ENCODE measurements at places on chromosomes 11 and 22.

- DNase-seq: no peak
These were observed 48.3 kb downstream of the RRAS2 start for GRCh38 chr11:14310679-14311078.

DNA sequence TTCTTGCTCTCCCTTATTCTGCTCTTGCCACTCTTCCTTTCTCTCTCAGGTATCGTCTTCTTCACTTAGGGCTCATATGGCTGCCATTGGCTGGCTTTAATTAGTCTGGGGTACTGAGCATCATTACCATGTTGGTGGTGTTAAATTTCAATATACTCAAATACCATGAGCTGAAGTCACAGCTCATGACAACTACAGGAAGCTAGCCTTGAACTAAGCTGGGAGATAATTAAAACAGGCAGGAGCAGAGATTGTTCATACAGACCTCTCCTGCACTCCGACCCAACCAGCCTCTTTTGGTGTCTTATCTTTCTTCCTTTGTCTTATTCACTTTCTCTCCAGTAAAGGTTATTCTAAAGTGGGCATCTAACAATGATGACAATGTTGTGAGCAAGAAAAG lies 130.9 kb upstream of the BLID start:
- DNase-seq: no peak

GRCh38 chr11:13321431-13321830 lies 43.8 kb downstream of the BMAL1 start:
- no peak for DNase-seq

GRCh38 chr22:37933711-37934376 lies 19.6 kb downstream of the C22orf23 start:
- no peak for DNase-seq

DNA sequence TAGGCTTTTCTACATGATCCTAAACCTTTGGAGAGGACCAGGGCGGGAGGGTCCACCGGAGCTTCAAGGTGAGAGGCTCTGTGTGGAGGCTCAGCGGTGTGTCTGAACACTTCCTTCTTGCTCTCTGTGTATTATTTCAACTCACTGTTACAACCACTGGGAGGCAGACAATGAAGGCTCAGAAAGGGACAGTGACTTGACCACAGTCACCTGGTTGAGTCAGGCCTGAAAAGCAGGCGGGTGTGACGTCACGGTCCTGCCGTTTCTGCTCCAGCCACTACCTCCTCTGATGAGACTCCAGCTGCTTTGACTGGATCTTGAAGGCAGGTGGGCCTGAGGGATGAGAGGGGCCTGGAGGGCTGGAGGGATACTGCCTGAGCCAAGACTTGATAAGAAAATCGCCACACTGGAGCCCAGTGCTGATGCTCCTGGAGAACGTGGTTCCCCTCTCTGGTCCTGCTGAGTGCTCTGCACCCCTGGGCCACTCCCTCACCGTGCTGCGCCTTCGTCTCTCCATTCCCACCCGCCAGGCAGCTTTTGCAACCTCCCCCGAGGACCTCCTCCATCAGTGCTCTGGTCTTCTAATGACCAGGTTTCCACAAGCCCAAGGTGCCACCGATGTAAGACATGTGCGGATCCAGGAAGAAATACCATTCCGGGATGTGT lies 27.9 kb downstream of the KCNC1 start:
- DNase-seq: no peak
